Activated CD4-positive, alpha-beta T cell treated with anti-CD3 and anti-CD28 coated beads for 24 hours (primary cell): ENCODE measurements at places on chromosomes 2 and 18.

- DNase-seq, result no peak
Measured at GRCh38 chr18:12291161-12291560, 16.9 kb upstream of the TUBB6 start.

DNA sequence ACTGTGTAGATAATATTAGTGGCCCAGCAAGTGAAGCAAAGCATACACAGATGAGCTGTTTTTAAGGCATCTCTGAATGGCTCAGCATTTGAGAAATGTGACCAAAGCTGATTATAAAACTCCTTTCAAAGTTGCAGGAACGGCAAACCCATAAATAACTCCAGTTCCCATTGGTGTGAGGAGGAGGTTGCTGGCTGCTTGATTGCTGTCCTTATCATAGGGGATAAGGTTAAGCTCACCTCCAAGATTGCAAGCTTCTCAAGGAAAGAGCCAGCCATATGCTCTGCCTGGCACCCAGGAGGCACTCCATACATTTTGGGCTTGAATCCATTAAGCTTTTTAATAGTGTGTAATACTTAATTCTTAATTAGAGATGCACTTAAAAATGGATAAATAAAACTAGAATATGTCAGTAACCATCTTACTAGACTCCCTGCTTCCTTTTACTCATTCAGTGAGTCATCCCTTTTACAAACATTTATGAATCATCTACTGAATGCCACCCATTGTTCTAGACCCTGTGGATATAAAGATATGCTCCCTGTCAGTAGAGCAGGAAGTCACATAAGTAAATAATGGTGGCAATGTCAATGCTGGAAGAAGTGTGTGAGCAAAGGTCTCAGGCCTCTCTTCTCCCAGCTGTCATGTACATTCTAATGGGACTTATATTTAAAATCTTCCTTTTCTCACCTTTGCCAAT is 99.3 kb downstream of the SPATS2L start:
- no peak for DNase-seq

DNA sequence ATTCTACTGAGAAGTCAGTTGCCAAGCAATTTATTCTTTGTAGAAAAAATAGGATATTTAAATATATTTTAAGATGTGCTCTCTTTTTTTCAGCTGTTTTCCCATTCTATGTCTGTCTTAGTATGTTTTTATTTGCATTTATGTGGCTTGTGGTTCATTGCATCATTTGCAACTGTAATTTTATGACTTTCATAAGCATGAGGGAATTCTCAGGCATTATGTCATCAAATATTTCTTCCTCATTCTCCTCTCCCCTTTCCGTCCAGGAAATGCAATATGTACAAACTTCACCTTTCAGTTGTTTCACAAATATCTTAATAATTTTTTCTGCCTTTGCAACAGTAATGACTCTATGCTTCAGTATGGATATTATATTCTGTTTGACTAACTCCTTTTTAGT is 560.2 kb upstream of the LRATD1 start:
- DNase-seq, result no peak

DNA sequence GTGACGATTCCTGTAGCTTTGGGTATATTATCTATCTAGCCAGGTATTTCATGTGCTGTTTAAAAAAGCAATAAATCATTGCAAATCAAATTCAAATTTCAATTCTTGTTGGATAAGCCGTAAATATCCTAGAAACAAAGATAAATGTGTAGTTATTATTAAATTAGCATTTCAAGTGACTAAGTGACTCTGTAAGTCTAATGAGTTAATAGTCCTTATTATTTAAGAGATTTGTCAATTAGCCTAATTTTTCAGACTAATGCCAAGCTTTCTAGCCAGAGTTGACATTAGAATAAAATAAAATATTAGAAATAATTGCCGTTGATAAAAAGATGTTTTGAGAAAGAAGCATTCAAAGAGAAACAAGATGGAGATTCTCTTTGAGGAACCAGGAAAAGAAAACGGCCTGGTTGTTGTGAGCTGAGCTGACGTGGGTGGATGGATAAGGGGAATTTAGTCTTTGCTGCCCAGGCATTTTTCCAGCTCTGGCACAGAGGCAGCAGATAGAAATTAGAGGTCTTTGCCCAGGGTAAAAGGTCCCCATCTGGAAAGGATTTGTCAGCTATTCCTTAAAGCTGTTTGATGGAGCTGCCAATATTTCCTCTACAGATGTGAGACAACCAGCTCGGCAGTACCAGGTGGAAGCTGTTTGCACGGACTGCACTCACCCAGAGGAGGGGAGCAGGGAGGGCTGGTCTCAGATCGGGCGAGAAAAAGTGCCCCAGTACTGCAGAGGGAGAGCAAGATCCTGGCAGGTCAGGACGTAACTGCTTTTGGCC is 117.3 kb upstream of the SEC11C start:
- DNase-seq, result no peak

DNA sequence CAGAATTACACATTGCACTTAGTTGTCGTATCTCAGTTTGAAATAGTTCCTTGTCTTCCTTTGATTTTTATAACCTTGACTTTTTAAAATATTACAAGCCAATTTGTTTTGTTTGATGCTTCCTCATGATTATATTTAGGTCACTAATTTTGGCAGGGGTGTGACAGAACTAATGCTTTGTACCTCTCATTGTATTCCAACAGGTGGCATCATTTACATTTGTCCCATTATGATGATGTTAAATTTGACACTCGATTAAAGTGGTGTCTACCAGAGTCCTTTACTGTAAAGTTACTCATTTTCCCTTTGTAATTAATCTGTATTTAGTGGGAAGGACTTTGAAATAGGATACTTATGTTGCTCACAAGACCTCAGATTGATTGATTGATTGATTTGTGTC is 21.5 kb upstream of the MFSD2B start:
- no peak for DNase-seq

GRCh38 chr2:43803113-43803512 is 29.3 kb downstream of the DYNC2LI1 start:
- DNase-seq, result no peak

- no peak for DNase-seq
Measured at GRCh38 chr2:77372636-77373035, 149.5 kb downstream of the LRRTM4 start.

GRCh38 chr2:45889053-45889452 is 237.6 kb downstream of the PRKCE start:
- no peak for DNase-seq

DNA sequence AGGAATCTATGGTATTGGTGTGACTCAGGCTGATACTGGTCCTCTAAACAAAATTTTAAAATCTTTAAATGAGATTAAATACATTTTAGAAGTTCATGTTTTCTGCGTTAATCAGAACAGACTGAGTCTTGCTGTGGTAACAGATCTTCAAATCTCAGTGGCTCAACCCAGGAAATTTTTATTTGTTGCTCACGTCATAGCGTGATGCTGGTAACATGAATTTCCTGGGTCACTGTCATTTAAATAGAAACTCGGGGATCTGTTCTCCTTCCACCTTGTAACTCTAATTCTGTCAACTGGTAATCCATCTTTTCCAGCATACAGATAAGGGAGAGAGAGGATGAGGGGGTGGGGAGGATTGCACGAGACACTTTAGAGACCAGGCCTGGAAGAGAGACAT is 90.0 kb downstream of the CDC42EP3 start:
- no peak for DNase-seq

DNA sequence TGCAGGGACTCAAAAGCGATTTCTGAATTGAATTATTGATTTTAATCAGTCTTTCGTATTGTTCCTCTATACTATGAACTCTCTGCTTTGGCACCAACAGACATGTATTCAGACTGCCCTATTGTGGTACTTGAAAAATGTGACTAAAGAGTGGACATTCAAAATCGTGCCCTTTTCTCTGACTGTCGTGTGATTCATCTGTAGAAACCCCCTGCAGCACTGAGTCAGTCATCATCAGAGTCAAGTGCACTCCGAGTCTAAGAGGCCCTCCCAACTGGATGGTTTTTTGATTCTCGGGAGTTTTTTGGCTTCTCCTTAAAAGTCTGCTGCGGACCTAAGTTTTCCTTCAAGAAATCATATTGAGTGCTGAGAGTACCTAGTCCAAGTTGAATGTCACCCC is 96.4 kb upstream of the FOSL2 start:
- no peak for DNase-seq

GRCh38 chr18:47403317-47403716 is 151.9 kb upstream of the SKOR2 start:
- no peak for DNase-seq

DNA sequence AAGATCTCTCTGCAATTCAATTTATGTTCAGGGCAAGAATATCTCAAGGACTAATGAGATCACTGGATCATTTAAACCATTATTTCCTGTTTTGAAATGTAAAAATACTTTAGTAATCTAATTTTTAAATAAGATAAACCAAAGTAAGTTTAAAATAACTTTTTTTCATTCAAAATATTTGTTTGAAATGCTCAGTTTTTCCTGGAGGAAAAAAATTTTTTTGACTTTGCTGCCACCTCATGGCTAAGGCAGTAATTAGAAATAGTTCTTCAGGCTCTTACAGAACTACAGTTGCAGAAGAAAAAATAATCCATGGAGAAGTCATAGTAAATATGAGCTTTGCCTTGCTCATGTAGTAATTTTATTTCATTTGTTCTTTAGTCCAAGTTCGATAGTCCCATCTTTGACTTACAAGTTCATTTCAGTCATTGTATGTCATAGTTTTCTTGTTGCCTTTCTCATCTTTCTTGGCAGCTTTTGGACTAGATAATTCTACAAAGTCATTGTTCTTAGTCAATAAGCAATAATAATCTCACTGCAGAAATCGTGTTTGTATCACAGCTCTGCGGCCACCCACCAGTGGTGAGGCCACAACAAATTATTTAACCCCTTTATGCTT is 127.4 kb downstream of the DPP4 start:
- DNase-seq, result no peak

DNA sequence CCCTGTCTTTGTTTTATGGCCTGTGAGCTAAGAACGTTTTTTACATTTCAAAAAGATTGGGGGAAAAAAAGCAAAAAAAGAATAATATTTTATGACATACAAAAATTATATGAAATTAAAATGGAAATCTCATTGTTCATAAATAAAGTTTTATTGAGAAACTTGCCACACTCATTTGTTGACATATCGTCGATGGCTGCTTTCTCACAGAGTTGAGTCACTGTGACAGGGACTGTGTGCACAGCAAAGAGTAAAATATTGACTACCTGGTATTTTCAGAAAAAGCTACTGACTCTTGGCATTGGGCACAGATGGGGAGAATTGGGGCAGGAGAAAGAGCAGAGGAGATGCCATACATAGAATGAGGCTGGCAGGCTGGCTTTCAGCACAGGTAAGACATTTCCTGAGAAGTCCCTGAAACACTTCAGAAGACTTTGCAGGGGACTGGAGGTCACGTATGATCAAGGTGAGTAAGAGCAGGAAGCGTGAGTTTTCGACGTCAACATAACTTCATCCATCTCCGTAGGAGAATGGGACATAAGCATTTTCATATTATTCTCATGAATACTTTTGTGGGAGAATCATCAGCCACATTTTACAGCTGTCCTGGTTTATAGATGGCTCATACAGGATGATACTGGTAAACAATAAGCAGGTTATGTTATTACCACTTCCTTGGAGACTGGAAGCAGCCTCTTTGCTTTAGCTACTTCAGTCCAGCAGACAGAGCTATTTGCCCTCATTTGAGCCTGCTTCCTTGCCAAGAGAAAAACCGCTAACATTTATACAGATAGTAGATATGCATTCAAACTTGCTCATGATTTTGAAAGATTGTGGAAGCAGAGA is 32.5 kb upstream of the PUM2 start:
- no peak for DNase-seq

- no peak for DNase-seq
Measured at GRCh38 chr2:234964631-234965461, 13.0 kb downstream of the SH3BP4 start.

GRCh38 chr2:173414823-173415322 is 60.2 kb downstream of the CDCA7 start:
- DNase-seq, result no peak

- no peak for DNase-seq
Measured at GRCh38 chr2:118843483-118844132, 3.8 kb downstream of the EN1 start.

DNA sequence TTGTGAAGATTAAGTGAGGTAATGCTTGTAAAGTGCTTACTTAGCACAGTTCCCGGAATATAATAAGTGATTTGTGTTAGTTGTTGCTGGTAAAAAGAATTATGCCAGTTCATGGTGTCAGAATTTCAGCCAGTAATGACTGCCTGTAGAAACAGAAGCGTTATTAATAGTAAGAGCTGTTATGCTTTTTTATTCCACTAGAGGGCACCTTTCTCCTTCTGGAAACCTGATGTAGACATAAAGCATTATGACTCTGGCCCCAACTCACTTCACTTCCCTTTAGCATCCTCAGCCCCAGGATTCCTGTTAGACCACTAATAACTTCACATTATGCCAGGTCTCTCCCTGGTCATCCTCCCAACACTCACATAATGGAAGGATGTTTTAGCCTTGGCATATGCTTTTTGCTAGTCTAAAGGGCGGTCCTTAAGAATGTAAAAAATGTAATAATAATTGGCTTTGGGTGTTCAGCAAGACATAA is 34.9 kb downstream of the C18orf54 start:
- no peak for DNase-seq

DNA sequence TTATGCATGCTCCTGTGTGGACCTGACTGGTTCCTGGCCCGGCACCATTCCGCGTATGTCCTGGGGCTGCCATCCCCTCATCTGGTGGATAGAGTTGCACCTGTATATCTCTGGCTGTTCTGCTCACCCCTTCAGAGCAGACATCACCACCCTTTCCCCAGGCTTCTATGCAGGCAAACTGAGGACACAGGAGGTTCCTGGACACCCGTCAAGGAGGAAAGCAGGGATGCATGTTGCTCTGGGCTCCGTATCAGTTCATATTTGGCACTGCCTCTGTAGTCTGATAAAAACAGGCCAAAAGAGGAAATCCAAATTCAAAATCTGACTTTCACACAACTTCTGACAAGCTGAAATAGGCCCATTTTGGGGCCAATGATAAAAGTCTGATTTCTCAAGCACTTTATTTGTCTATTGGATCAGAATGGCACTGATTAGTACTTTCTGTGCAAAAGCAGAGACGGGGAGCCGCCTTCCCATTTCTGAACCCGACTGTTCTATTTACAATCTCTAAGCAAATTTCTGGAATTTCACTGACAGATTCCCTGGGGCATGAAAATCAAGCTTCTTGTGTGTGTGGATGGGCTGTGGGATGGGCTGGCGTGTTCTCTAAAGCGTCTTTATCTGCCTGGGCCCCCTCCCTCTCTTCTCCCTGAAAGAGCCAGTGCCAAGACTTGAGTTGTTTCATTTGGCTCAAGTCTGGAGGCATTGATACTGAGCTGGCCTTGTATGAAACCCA is 96.9 kb downstream of the SETBP1 start:
- DNase-seq, result no peak
